ENCODE measurements at places on chromosomes 6 and 20.

DNA sequence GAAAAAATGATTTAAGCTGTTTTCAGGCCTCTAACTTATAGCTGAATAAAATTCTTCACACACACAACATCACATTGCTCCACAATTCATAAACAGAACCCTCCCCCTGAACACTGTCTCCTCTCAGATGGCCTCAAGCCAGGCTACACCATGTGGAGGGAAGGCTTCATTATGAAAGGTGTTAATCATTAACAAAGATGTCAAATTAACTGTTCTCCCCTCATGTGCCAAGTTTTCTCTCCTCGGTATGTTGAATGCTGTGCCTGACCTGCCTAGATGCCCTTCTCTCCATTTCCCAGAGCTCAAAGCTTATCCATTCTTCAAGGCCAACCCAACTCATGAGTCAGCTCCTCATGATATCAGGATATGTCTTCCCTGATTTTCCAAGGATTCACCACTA lies 210.4 kb downstream of the GMDS start:
- DNase-seq = no peak

DNA sequence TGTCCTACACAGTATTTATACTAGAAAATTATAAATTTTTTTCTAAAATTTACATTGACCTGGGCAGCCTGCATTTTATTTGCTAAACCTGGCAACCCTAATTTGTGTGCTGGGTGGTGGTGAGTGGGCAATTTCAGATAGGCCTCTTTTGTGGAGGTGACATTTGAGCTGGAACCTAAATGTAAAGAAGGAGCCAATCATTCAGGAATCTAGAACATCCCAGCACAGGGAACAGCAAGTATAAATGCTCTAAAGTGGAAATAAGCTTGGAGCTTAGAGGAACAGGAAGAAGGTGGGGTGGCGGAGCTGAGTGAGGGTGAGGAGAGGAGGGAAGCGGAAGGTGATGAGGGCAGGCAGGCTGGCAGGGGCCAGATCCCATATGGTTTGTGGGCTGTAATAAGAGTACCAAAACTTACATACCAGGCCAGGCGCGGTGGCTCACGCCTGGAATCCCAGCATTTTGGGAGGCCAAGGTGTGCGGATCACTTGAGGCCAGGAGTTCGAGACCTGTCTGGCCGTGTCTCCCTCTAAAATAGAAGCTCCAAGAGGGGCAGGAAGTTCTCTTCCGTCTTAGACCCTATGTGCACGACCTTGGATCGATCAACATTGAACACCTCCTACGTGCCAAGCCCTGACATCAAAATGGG lies 549 bp upstream of the CSE1L start:
- DNase-seq = no peak

DNA sequence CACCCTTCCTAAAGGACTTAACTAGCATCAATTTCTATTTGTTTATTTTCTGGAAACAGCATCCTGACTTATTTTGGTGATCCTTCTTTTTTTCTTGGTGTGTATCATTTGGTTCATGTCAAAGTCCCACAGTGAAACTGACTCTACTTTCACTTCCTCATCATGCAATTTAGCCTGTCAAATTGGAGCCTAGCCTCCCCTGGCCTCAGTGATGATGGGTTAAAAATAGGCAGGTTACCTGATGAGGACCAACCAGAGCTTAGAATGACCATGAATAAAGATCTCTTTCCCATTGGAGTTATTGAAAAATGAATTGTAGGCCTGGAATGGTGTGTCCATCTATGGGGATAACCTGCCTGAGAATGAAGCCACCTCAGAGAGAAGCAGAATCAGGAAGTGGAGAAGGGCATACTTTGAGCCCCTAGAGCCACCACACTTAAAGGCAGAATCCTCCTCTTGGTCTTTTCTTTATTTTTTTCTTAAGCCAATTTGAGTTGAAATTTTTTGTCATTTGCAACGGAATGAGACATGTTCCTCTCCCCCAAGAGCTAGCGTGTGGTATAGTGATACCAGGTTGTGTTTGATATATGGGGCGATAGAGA lies 105.6 kb downstream of the BTBD3 start:
- no peak for DNase-seq

DNA sequence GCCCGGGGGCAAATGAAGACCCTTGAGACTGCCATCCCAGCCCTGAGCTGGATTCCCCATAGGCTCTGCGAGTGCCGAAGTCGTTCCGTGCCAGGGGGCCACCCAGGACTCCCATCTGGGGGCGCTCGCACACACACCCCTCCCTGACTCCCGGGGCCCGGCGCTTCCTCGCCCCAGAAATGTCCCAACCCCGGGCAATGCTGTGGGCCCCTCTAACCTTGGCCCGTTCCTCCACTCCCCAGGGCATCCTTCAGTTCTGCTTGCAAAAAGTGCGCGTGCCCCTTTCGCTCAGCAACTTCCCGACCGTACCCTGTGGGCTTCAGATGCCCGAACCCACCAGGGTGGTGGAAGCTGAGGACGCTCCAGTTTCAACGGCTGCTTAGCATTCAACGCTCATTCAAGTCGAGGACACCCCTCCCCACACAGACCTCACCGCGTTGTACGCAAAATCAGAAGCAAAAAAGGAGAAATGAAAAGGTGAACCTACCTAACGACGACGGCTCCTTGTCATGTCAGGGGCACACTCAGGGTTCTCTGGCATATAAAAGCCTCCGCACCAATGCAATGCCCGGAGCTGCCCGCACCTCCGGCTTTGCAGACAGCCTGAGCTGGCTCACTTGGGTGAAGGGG lies 25.3 kb downstream of the RIPOR2 start:
- DNase-seq = no peak

DNA sequence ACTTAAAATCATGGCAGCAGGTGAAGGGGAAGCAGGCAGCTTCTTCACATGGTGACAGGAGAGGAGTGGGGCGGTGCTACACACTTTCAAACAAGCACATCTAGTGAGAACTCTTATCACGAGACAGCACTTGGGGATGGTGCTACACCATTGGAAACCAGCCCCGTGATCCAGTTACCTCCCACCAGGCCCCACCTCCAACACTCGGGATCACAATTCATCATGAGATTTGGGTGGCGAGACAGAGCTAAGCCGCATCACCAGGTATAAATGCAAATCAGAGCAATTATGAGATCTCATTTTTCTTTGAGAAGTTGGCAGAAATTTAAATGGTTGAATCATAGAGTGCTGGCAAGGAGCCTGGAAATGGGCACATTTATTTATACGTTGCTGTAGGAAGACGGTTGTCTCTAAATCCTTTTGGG lies 31.4 kb downstream of the IGF2R start:
- DNase-seq = no peak

DNA sequence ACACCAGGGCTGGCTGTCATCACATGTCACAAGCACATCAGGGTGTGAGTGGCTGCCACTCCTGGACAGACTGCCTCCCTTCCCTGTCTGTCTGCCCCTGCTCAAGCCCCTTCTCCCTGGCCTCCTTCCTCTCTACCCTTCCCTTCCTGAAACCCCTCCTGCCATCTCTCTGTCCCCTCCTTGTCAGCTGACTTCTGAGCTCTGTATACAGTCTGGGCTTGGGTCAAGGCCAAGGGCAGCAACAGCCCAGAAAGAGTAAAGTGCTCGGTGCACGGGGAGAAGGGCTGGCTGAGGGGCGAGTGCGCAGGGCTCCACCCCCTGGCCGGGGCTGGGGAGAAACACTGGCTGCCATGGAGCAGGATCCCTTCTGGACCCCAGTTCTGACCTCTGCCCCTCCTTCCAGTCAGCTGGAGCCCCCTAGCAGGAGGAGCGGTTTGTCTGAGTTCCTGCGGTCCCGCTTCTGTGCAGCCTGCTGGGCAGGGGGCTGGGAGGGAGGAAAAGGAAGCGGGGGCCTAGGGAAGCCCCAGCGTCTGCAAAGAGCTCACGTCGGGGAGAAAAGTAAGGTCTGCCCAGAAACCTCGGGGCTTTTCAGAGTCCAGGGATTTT lies 2.0 kb downstream of the LKAAEAR1 start:
- DNase-seq = no peak

DNA sequence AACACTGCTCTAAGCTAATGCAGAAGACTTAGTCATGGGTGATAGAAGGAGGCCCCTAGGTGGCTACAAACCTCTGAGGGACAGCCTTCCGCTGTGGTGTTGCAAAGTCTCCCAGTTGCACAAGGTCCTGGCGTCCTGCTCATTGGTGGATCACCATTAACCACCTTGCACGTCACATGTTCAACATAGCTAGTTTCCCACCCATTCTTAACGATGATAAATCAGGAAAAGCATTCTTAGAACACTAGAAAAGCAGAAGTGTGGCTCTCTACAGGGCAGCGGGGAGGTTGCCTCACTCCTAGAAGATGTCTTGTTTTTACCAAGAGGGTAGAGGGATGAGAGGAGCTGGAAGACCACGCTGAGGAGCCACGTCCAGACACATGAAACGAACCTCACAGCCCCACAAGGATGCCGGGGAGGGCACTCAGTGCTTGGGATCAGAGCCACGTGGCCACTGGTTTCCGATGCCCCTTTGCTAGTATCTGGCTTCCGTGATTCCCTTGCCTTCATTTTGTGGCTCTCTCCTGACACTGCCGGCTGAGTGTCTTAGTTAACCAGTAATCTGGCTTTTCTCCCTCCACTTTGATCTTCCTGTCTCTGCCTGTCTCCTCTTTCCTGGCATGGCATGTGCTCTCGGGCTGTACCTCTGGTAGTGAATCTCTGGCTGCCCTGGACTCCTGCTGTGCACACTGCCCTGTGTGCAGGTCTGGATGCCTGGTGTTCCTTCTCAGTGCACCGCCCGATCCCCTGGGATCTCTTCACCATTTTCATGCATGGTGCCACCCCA lies 91.4 kb upstream of the NEDD9 start:
- no peak for DNase-seq

DNA sequence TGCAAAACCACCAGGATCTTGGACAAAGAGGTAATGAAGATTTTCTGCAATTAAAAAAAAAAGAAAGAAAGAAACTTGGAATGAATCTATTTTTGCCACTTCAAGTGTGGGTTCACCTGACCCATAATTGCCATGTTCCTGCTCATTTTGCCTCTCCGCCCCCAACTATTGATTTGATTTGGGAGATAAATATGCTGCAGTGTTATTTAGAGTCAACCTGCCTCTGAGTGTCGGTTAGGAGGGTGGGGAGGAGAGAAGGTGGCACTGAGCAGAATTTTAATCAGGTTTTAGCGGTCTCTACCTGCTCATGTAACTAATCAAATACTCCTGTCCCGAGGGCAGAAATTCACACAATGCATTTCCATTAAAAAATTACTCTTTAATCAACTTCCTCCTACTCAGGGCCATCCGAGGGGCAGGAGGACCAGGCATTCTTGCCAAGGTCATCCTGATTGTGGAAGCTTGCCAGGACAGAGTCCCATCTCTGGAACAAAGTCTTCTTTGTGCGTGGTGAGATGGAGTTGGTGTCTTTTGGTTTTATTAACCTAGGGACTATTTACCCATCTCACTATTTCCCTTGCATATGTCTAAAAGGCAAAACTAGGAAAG lies 300.1 kb downstream of the CDH26 start:
- DNase-seq = no peak

DNA sequence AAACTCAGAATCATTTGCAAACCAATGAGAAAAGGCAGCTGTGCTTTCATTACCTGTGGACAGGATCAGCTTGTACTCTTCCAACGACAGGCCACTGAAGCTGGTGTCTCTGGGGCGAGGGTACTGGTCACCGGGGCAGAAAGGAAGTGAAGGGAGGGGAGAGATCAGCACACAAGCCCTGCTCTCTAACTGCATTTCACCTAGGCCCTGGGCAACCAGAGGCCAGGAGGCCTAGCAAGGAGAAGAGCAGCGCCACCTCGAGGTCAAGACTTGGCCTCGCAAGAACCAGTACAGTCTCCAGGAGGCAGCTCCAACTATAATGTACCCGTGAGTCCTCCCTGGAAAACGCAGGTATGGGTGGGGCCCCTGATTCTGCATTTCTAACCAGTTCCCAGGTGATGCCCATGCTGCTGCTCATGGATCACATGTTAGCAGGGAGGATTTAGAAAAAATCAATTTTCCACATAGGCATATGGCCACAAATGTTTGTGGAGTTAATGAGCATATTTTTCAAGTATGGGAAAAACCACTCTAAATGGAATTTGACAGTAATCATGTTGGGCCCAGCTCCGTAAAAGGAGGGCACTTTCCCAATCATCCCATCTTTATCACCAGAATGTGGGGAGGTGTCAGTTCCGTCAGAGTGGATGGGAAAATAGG lies 11.0 kb downstream of the UQCC2 start:
- DNase-seq = peak; percentile 70

- DNase-seq = peak; percentile 29
Observed at GRCh38 chr20:35954907-35955251, 577 bp upstream of the SCAND1 start.

GRCh38 chr6:136582711-136583471 lies 32.7 kb upstream of the MAP7 start:
- DNase-seq = peak; percentile 79

DNA sequence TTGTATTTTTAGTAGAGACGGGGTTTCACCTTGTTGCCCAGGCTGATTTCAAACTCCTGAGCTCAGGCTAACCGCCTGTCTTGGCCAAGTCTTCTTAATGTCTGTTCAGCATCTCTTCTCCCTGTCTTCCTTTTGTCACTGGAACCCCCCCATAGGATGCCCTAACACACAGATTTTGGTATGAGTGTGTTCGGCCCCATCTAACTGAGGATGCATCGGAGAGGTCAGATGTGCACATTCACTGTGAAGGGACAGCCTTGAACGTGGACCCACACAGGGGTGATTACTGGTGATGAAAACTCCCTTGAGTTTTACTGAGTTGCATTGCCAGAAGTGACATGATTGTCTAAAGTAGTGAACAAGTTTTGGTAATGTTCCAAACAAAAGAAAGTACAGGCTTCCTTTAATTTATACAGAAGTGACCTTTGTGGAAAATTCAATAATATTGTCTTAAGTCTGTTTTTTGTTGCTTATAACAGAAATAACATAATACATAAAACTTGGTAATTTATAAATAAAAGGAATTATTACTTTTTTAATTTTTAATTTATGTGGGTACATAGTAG lies 40.5 kb upstream of the NCOA3 start:
- no peak for DNase-seq

- no peak for DNase-seq
Observed at GRCh38 chr6:106880952-106881351, 93.6 kb downstream of the CD24 start.

GRCh38 chr6:39724787-39725631 lies at the start of gene KIF6:
Gene KIF6 (minus strand): TSS chr6:39725408. CDS start chr6:39725310, 98 bp downstream.
- DNase-seq = peak; percentile 92

GRCh38 chr20:2417213-2417541 lies 36.5 kb downstream of the TGM6 start:
- no peak for DNase-seq

DNA sequence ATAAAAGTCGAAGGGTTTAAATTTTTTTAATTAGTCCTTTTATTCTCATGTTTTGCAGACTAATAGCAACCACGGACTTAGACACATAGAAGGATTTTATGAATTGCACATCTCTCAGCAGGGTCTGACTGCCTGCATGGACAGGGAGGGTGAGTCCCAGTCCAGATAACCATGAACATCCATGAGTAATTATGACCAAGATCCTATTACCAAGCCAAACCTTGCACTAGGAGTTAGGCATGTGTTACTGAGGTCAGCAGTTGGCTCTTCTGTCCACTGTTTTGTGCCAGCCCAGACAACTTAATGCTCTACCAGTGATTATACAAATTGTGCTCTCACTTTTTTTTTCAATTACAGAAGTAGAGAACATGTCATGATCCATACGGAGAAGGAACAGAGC lies 211.2 kb downstream of the MAFB start:
- DNase-seq = no peak

Data from fibroblast of skin of scalp (primary cell).